ENCODE measurements at places on chromosomes 5 and 9.

- DNase-seq = no peak
These were observed 556.5 kb upstream of the SEMA6A start for GRCh38 chr5:117131048-117131679.

DNA sequence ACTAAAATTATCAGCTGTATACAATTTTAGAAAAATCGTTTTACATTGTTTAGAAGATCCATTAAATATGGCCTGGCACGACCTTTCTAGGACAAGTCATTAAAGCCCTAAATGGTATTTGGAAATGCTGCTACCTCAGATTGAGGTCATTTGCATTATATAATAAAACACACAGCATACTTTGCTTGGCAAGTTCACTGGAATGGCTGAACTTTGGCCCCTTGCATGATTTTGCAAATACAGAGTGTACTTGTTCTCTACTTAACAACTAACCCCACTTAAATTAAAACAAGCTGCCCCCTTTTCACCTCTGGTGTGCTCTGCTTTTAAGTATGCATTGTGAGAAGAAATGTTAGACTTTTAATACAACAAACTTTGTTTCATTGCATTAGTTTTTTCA is 860.1 kb downstream of the PTPRD start:
- DNase-seq = no peak

- DNase-seq = no peak
These were observed 71.2 kb downstream of the AK8 start for GRCh38 chr9:132806723-132807421.

GRCh38 chr5:6728011-6728794 is 15.0 kb downstream of the TENT4A start:
- DNase-seq = no peak

- DNase-seq = no peak
These were observed 315.1 kb downstream of the CCDC171 start for GRCh38 chr9:15867988-15868387.

DNA sequence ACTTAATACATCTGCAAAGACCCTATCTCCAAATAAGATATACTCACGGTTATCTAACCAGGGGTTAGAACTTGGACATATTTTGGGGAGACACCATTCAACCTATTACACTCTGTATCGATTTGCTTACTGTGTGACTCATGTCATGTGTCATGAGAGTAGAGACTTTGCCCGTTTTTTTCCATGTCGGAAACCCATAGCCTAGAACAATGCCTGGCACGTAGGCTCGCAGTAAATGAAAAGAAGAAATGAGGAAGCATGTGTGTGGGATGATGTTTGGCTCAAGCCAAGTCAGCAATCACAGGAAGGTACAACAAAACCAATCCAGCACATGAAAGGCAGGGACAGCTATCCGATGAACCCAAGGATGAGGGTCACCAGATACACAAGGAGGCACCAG is 94.6 kb upstream of the DNAH5 start:
- no peak for DNase-seq

DNA sequence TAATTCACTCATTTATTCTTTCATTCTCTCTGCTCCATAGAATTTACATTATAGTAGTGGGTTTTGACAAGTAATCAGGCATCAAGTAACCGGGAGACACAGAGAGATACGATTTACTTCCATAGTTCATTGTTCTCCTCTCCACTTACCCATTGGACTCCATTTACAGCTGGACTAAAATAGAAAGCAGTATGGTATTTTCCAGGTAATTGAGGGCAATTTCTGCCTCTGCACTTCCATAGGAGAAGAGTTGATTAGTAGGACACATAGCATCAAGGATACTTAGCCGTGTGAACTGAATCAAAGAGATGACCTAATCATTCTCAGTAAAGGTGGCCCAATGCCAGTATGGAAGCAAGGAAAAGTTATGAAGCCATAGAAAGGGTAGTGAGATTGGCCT is 244.4 kb downstream of the COX7C start:
- DNase-seq = no peak

- DNase-seq = no peak
These were observed 78.4 kb downstream of the MTRR start for GRCh38 chr5:7947301-7947700.

DNA sequence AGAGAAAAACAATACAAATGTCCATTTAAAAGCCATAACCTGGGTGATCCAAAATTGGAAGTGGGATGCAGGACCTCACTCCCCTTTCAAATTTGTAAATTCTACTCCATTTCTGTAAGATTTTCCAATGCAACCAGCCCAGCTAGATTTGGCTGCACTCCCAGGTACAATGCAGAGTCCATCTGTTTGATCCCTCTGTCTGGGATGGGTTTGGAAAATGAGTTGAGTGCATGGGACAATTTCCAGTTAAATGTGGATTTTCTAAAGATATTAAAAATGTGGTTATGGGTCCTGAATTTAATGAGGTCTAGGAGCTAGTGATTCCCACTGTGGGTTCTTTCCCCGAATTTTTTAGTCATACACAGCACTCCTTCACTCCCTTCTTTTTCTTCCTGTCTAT is 104.0 kb upstream of the ATP10B start:
- no peak for DNase-seq

DNA sequence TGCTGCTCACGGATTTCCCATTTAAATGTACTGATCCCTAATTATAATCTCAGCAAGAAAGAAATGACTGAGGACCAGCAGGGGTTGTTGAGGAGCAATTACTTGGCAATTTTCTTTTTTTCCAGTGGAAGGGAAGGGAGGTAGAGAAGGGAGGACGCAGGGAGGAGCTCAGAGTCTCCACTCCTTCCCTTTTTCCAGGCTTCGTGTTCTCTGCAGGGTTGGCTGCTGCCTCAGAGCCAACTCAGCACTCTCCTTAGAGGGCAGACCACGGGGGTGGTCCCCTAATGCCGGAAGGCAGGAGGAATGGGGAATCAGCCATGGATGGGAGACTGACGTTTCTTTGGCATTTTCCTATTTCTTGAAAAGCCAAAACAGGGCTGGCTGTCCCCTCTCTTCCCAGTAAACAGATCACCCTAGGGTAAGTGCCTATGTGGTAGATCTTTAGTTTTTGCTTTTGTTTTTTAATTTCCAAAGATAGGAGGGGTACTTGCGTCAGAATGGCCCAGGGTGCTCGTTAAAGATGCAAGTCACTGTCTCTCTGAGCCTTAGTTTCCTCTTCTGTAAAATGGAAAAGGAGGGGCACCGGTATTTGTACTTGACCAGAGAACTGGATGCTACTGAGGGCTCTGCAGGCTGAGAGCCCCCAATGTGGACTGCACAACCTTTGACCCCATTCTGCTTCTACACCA is 39.6 kb upstream of the LCP2 start:
- DNase-seq = no peak

DNA sequence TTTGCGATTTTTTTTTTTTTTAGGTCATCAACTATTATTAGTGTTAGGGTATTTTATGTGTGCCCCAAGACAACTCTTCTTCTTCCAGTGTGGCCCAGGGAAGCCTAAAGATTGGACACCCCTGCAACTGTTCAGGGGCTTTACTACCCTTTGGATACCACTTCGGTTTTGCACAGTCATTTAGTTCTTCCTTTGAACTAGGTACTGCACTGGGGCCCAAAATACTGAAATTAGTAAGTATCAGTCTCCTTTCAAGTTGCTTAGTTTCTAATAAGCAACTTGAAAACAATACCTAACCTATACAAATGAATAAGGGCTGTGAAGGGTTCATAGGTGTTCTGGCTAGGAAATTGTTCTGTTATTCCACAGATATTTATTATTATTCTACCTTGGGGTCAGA is 45.3 kb downstream of the CWC27 start:
- DNase-seq = no peak

GRCh38 chr9:18423791-18424531 is 50.0 kb upstream of the ADAMTSL1 start:
- no peak for DNase-seq

DNA sequence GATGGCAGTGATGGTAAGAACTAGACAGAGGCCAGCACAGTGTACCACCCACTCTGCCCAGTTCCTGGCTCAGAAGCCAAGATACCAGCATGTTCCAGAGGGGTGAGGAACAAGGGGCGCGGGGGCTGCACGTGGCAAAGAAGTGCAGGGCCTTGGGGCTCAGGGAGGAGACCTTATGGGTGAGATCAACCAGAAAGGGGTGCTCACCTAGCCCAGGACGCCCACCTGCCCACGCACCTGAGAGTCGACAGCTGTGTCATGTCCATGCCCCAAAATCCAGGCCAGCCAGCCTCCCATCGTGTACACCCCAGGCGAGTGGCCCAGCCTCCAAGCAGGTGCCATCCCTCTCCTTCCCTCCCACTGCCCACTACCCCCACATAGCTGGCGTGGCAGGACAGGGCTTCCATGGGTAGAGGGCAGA is 34.9 kb downstream of the BICD2 start:
- no peak for DNase-seq

GRCh38 chr5:118611332-118611945 is 376.9 kb downstream of the DTWD2 start:
- no peak for DNase-seq

DNA sequence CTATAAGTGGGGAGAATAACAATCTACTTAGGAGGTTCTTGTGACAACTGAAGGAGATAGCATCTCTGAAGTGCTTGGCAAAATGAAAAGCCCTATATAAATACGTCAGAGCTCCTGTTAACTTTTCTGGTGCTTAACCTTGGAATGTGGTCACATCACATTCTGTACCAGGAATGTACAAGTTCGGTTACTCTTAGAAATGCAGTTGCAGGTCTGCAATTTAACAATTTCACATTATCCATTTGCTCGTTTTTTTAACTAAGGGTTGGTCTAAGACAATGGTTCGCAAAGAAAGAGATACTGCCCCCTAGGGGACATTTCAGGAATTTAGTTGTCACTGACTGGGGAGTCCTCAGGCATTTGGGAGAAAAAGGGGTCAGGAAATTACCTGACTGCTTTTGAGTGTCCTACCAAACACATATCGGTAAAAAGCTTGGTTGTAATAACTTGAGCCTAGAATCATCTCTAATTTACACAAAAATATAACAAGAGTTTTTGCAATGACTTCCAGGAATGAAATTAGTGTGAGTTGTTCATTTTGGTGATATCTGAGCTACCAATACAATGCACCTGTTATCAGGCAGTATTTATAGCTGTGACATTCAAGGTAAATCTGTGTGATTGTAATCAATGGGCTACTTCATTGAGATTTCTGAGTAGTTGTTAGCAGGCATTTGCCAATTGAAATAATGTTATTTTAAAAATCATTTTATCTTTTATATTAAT is 5.4 kb upstream of the HBEGF start:
- peak; percentile 81 for DNase-seq
